ENCODE measurements at places on chromosomes 1 and 21.
A peak's percentile ranks its signal among the peaks of the same experiment; 100 is the strongest.

GRCh38 chr1:180501865-180502360 is 464 bp downstream of the ACBD6 start:
- no peak for DNase-seq

- no peak for DNase-seq
Measured at GRCh38 chr1:174913225-174913903, 86.4 kb upstream of the CACYBP start.

DNA sequence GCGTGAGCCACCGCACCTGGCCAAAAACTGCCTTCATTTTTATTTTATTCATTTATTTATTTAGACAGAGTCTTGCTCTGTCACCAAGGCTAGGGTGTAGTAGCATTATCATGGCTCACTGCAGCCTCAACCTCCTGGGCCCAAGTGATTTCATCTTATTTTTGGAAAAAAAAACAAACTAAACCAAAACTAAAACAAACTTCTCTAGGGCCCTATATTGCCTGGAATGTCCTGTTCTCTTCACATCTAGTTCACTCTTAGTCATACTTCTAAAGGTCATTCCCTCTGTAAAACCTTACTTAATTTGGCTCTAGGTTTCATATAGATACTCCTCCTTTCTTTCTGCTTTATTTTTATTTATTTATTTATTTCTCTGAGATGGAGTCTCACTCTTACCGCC is 15.6 kb downstream of the RPS27 start:
- no peak for DNase-seq

GRCh38 chr21:42472521-42472920 is 23.5 kb downstream of the RSPH1 start:
- DNase-seq: no peak

DNA sequence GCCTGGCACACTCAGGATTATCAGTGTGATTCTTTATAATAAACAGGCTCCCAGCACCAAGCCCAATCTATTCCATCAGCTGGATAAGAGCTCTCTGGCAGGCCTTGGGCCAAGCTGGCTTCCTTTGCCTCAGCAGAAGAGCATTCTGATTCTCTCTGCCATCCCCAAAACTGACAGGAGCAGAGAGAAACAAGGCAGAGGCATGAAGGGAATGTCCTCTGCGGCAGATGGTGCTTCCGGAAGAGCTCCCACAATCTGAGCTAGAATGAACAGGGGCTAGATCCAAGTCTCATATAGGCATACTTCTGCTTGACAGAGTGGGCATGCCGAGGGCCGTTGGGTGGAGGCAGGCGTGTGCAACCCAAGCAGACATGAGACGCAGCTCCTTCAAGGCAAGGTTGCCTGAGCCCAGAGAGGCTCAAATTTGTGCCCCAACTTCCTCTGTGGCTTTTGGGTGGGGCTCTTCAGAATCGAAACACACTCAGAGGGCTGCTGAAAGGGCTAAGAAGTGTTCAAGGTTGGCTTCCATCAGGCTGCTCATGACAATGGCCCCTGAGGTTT is 4.0 kb downstream of the CAPN2 start:
- peak; percentile 53 for DNase-seq

DNA sequence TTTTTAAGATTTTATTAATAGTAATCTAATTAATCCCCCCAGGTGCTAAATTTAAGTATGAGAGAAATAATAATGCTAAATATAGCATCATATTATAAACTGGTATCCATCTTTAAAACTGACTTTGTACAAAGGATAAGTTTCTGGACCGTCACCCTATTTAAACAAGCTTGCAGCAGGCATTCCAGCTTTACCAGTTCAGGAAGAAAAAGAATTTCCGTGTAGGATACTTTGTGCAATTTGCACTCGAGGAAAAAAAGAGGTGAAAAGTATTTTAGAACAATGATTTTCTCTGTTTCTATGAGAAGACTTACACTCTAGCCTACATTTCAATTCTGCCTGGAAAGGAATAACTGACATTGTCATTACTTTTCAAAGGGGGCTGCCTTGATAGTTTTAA is 27.6 kb downstream of the HMCN1 start:
- DNase-seq: no peak

GRCh38 chr1:27099587-27100334 is 55.2 kb downstream of the SLC9A1 start:
- DNase-seq: no peak

DNA sequence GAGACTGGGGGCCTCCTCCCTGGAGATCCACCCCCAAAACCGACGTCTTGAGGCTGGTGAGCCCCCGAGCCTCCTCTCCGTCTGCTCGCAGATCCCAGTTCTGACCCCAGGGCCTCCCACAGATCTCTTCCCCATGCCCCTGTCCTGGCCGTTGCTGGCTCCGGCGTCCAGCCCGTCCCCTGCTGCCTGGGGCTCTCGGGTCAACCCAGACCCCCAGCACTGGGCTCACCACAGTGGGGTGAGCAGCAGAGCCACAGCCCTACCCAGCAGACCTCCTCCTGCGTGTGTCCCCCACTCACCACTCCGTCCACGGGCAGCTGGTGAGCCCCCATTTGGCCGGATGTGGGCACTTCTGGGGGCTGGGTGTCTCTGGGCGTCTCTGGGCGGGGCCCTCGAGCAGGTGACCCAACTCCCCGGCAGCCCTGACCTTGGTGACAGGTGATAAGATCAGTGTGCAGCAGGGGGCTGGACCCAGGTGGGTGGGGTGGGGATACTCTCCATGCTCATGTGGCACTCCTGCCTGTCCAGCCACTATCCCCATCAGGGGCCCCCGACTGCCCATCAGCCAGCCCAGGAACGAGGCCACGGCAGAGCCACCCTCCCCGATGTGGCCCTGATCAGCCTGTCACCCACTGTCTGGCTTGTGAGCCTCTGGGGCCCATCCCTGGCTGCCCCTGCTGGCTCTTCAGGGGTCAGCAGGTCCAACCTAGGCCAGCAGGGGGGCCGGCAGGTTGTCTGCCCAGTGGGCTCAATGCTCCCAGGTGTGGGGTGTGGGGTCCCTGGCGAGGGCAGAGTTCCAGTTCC is 709 bp downstream of the TNFRSF14 start:
- peak; percentile 32 for DNase-seq

- DNase-seq: no peak
Measured at GRCh38 chr1:81597720-81598426, 202.9 kb upstream of the ADGRL2 start.

- DNase-seq: no peak
Measured at GRCh38 chr1:209527993-209528717, 55.4 kb upstream of the CAMK1G start.

DNA sequence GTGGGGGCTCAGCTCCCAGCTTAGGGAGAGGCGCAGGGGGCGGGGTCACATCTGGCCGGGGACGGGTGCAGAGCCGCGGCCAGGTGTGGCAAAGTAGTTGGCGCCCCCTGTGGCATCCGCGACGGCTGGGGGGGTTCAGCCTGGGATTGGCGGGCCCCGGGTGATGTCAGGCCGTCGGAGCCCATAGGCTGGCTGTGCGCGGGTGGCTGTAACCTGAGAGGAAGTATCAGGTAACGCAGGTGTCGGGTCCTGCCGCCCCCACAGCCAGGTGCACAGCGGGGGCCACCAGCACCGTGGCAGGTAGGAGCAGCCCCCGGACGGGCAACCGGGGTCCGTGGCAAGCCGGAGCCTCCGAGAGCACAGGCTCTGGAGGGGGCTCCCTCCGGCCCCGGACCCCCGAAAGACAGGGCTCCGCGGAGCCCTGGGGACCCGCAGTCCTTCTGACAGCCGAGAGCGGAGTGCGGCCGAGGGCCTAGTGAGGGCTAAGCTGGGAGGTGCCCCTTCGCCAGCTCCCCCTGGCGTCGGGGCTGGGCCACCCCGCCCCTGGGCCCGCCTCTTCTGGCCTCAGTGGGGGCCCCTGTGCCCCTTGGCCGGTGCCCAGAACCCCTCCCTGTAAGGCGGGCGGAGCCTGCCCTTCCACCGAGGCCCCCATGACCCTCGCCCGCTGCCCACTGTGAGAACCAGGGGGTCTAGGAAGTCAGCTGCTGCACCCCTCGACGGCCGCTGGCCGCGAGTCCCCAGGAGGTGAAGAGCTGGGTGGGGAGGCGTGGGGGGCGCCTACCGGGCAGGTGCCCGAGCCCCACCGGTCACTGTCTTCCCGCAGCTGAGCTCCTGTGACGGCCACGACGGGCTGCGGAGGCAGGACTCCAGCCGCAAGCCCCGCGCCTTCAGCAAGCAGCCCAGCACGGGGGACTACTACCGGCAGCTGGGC is 17.9 kb downstream of the TNFRSF25 start:
- DNase-seq: no peak

GRCh38 chr1:47838562-47839432 is 158.4 kb downstream of the TRABD2B start:
- no peak for DNase-seq

DNA sequence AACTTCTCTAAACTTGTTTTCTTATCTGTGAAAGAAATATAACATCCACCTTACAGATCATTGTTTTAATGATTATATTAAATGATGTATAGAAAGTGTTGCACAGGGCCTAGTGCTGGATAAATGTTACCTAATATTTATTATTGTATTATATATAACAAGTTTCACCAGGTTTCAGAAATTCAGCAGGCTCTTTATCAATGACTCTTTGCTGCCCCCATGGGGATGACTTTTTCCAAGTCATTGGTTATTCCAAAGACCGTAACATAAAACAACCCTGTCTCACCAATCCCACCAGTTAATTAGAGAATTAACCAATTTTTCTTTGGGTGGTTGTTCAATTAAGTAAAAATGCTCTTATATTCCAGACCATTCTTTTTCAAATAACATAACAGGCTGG is 7.3 kb upstream of the DEDD start:
- peak; percentile 24 for DNase-seq

DNA sequence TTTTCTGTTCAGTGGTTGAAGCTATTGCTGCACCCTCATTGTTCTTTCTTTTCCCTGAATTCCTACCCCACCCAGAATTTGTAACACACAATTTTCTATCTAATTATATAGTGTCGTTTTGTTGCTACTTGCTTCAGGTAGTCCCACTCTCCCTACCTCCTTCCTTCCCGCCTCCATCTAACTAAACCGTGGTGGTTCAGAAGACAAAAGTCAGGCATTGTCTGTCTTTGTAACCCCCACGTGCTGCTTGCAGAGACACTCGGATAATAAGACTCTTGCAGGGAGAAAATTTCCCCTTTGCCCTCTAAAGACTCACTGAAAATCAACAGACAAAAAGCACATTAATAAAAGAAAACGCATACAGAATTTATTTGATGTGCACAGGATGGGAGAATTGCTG is 46.2 kb upstream of the BTG3 start:
- no peak for DNase-seq

- DNase-seq: no peak
Measured at GRCh38 chr1:82160903-82161302, 360.2 kb downstream of the ADGRL2 start.

DNA sequence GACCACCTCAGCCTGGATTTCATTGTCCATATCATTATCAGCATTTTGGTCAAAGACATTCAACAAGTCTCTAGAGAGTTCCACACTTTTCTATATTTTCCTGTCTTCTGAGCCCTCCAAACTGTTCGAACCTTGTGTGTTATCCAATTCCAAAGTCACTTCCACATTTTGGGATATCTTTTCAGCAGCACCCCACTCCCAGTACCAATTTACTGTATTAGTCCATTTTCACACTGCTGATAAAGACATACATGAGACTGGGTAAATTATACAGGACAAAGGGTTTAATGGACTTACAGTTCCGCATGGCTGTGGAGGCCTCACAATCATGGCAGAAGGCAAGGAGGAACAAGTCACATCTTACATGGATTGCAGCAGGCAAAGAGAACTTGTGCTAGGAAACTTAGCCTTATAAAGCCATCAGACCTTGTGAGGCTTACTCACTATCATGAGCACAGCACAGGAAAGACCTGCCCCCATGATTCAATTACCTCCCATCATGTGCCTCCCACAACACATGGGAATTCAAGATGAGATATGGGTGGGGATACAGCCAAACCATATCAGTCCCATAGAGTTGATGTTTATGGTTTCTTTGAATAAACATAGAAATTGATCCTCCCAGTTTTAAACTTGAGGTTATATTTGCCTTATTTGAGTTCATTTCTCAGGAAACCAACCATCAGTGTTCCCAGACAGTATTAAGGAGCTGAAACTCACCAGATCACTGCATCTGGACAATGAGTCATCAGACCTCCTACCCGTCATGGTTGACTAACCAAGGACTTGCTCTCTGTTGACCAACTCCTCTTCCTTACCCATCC is 322.7 kb upstream of the DUSP10 start:
- DNase-seq: no peak

GRCh38 chr1:244960904-244961303 is 96.6 kb upstream of the HNRNPU start:
- DNase-seq: no peak

DNA sequence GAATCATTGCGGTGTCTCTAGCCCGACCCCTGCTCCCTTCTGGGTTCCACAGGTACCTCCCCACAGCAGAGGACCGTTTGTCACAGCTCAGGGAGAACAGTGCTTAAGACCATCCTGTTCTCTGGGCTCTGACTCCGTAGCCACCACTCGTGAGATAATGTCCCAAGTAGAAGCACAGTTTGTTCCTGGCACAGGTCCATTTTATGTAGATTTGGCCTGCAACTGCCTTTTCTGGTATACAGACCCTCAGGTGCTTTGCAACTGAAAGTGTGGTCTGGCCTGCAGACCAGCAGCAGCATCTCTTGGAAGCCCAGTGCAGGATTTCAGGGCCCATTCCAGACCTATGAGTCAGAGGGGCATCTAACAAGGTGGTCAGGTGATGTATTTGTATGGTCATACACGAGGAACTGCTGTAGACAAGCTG is 28.4 kb upstream of the TMEM125 start:
- DNase-seq: no peak

- DNase-seq: no peak
Measured at GRCh38 chr1:19512545-19512944, 27.2 kb upstream of the CAPZB start.

DNA sequence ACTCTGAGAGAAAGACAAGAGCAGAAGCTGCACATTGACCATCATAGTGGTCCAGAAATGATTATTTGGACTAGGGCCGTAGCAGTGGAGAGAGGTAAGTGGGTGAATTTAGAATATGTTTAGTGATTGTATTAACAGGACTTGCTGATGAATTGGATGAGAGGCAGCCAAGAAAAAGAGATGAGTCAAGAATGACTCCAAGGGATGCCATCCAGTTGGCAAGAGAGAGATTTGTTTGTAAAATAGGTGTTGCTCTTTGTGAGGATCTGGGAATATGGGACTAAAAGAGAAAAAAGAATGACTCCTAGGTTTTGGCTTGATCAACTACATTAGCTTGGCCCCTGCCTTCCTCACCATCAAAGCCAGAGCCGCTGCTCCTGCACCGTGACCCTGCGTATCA is 54.2 kb upstream of the ARTN start:
- DNase-seq: no peak
